Esophagus muscularis mucosa (tissue), 4 donors: ENCODE measurements at places on chromosomes 7 and 10. TPM values are rescaled to one million over a fixed set of nuclear protein-coding genes. Genes with fewer than 3 reads are reported as not detected.

DNA sequence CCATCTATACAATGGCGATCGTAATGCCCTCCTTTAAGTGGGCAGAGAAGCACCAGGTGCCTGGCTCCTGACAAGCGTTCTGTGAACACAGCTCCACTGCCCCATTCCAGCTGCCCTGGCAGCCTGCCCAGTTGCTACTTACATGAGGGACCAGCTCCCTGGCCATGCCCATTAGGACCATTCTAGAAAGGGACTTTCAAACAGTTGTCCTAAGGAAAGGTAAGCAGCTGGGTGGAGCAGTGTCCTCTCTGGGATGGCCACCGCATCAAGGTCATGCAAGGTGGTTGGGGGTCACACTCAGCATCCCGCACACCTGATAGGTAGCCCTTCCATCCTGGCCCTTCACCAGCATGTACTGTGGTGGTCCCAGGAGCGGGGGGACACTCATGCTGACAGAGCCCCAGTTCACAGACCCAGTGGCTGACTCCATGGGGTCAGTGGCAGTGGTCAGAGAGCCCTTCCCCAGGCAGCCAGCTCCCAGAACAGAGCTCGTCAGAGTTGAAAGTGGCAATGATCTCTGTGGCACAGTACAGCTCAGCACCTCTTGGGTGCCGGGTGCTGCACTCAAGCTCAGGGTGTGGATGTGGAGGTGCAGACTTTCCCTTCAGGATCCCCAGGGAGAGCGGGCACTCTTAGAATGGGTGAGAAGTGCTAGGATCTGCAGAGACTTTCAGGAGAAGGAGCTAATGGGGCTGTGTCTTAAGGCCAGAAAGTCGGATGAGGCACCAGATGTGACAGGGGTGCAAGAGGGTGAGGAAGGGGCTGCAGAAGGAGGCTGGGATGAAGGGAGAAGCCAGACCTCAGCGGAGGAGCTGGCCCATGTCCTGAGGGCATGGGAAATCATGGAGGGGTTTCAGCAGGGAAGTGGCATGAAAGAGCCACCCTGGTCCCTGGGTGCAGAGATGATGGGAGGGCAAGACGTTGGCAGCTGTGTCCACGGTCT is 10.9 kb downstream of the MMRN2 start:
- DNase-seq: no peak

TFEC gene
- total RNA-seq: 6.1 TPM

GDF10 gene
- 5.6 TPM for total RNA-seq

AMPH gene
- total RNA-seq: 7.4 TPM

GRCh38 chr7:108385834-108386422 is 70.3 kb downstream of the NRCAM start:
- no peak for DNase-seq

DNA sequence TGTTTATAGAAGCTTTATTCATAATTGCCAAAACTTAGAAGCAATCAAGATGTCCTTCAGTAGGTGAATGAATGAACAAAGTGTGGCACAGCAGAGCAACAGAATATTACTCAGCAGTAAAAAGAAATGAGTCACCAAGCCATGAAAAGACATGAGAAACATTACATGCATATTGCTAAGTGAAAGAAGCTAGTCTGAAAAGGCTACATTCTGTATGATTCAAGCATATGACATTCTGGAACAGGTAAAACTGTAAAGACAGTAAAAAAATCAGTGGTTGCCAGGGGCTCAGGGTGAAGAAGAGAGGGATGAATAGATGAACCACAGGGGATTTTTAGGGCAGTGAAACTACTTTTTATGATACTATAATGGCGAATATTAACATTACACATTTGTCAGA is 80.9 kb upstream of the APBB1IP start:
- DNase-seq: no peak

GRCh38 chr7:108286290-108286904 is 156.2 kb upstream of the LAMB4 start:
- no peak for DNase-seq

DNA sequence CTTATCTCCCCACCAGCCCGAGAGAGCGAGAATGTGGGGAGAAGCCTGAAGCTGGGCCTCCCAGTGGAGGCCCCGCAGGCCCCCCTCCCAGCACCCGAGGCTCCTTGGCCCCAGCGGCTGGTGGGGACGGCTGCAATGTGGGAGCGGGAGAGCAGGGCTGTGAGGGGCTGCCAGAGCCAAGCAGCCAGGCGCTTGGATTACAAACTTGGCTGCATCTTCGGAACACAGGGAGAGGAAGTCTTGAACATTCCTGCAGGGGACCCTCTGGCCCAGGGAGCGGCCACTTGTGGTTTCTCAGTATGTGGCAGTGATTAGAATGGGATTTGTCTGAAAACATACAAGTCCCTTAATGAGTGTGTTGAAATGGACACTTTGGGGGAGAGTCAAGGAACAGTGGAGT is 23.2 kb downstream of the ELN start:
- DNase-seq: no peak

- DNase-seq: peak; percentile 62
Measured at GRCh38 chr7:39504963-39505362, 61.2 kb upstream of the YAE1 start.

TLX1 gene
- total RNA-seq: not detected

DNA sequence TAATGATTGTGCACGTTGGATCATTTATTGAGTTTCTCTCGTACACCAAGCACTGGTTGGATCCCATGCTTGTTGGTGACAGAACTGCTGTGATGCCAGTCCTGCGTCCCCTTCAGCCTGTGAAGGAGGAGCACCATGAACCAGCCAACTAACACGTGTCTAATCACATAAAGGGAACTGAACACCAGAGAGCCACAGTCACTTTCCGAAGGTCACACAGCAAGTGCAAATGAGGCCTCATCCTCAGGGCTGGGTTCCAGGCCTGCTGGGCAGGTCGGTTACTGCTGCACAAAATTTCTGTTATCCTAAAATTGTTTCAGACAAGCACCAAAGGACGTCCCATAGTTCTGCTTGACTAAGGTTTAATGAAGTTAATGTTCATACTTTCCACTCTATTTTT is 332.0 kb upstream of the ZNF32 start:
- DNase-seq: no peak

DNA sequence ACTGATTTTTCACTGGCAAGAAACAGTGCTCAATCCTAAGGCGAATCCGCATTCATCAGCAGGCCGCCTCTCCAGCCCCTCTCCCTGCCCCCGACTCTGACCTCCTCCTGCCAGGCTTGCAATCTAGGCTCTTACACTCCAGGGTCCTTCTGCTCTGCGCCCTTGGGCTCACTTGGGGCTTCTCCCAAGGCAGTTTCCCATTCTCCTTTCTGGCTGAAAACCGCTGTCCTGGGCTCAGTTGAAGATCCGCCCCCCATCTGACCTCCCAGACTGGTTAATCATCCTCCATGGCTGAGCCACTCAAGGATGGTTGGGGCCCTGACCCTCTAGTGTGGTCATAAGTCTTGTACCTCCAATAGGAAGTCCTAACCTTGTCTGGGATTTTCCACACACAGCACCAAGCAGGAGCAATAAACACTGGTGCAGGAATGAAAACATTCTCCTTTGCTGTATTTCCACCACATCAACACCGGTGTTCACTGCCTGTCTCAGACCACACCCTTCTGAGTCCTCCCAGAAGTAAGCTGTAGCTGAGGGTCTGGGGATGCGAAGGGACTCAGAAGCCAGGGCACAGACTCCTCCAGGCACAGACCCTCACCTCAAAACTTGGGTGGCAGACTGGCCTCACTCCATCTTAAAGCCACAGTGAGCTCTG is 42.4 kb downstream of the TNS3 start:
- no peak for DNase-seq

DNA sequence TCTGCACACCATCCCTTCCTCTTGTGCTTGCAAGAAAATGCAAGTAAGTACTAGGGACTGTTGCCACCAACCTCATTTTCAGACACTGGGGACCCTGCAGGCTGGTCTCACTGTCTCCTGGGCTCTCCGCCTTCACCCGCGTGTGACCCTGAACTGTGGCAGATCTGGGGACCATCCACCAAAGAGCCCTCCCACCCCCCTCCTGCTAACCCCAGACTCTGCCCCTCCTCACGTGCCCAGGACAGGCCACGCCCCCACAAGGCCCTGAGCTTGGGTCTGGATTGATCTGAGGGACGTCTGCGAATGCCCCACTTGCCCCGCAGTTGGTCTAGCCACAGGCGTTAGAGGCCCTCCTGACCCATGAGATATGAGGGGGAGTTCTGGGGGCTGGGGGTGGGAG is 8.1 kb downstream of the CNPY1 start:
- DNase-seq: no peak

DNA sequence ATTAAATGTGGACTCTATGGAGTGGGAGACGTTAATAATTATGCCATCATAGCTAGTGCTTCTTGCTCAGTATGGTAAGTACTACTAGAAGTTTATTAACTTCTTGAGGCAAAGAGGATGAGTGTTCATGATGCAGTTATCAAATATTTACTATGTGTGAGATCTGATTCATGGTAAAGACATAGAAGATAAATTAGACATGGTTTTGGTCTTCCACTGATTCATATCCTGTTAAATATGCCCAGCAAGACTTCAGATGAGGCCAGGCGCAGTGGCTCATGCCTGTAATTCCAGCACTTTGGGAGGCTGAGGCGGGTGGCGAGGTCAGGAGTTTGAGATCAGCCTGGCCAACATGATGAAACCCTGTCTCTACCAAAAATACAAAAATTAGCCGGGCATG is 547.1 kb upstream of the ANKRD30A start:
- DNase-seq: no peak

- no peak for DNase-seq
Measured at GRCh38 chr7:121372376-121373010, 23.6 kb downstream of the FAM3C start.

DNA sequence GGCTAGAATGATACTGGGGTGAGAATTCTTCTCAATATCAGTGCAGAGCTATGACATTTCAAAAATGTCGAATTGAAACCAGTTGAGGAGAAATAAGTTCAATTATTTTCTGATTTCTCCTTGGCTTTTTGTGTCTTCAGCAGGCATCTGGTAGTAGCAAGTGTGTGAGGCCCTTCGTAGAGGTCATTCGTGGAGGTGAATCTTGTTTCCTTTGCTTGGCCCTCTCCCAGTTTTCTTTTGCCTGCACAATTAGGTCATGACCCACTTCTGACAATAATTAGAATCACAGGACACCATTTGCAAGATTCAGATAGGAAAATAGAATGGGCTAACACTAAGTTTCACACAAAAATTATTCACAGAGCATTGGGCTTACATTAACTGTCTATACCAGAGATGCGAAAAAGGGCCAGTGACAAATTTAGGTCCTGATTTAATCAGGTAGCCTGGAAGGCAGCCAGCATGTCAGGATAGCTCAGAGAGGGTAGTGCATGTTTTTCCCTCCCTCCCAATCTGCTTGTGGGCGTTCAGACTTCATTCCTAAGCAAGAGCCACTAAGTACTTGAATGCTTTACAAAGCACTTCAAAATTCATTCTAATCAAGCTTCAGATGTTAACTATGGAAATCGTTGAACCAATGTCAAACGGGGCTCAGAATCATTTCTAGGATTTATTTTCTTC is 24.0 kb upstream of the A1CF start:
- DNase-seq: no peak

ANKRD61 gene
- total RNA-seq: not detected

SHTN1 gene
- 3.5 TPM for total RNA-seq

MEOX2 gene
- 32.3 TPM for total RNA-seq

DNA sequence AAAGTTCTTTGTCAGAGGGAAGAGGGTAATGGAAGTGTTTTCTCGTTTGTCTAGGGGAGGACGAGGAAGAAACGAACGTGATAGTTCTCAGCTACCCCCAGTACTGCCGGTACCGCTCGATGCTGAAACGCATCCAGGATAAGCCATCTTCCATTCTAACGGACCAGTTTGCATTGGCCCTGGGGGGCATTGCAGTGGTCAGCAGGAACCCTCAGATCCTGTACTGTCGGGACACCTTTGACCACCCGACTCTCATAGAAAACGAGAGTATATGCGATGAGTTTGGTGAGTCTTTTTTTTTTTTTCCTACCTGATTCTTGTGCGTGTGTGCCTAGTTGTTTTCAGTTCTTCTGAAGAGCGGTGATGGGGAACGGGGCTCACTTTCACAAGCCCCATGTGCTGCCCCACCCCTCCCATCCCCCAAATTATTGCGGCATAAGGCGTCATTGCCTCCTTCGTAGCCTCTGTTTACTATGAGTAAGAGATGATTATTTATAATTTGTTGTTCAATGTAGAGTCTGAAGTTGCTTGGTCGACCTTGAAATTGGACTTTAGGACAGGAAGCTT is 98.6 kb downstream of the ARID5B start:
- DNase-seq: no peak

- no peak for DNase-seq
Measured at GRCh38 chr10:72875250-72876055, 18.1 kb upstream of the OIT3 start.

DNA sequence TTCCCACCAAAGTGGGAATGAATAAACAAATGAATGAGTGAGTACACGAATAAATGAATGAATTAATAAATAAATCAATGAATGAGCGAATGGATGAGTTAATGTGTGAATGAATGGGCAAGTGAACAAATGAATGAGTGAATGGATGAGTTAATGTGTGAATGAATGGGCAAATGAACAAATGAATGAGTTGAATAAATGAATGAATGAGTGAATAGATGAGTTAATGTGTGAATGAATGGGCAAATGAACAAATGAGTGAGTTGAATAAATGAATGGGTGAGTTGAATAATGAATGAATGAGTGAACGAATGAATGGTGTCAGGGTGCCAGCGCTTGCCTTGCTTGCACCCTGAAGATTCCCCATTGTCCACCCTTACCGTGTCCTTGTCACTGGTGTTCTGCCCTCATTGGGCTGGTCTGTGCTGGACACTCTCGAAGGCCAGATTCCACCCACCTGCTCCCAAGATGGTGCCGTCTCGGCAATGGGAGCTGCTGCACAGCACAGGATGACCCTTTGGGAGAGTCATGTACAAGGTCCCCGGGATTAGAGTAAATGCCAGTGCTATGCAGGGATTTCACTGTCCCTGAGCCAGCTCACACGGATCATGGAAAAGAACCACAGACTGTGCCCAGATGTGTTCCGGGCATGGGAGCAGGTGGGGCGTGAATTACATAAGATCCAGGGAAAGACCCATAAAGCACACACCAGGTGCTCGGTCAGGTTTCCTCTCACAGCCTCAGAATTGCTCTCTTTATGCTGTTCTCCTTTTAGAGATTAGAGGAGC is 83.2 kb downstream of the CAMK1D start:
- no peak for DNase-seq

- no peak for DNase-seq
Measured at GRCh38 chr7:85424298-85424697, 237.4 kb upstream of the SEMA3D start.

GRCh38 chr7:92613214-92613613 is 23.0 kb upstream of the FAM133B start:
- DNase-seq: no peak

GRCh38 chr10:106941297-106942034 is 223.0 kb downstream of the SORCS1 start:
- no peak for DNase-seq

- no peak for DNase-seq
Measured at GRCh38 chr7:88203401-88203800, 16.4 kb downstream of the SRI start.
